ENCODE measurements at places on chromosomes 5 and 9.

GRCh38 chr5:100409660-100410151 is 125.5 kb upstream of the FAM174A start:
- no peak overlapping the region for H3K27ac ChIP-seq
- no peaks in the 10 kb centered on the region for H3K36me3 ChIP-seq
- H3K27me3 ChIP-seq, result no peaks in the 10 kb centered on the region
- H3K4me1 ChIP-seq, result no peaks in the 10 kb centered on the region

- DNase-seq, result no peak
- no peaks in the 10 kb centered on the region for H3K27me3 ChIP-seq
- H3K36me3 ChIP-seq, result no peaks in the 10 kb centered on the region
- no peak overlapping the region for H3K4me3 ChIP-seq
- H3K4me1 ChIP-seq, result no peaks in the 10 kb centered on the region
Observed at GRCh38 chr5:38289457-38289856, 31.1 kb downstream of the EGFLAM start.

DNA sequence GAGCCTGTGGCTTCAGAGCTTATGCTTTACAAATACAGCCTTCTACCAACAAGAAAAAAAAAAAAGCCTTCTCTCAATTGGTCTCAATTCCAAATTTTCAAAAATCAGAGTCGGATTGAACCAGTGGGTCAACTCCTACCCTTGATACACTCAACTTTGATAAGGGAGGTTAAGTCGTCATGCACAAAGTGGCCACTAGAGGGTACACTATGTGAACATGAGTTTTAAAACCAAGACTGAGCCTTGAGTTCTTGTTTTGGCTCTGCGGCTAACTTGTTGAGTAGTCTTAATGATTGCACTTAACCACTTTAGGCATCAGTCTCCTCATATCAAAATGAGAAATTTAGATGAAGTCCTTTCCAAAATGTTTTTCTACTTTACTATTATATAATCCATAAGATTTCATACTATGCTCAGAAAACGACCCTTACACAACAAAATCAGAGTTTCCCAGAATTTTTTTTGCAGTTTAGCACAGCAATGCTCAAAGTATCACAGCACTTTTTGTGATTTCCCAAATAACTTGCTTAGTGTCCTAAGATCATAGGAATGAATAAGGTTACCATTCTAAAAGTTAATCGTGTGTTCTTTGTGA is 92.9 kb upstream of the MTAP start:
- no peak overlapping the region for H3K4me3 ChIP-seq
- H3K27me3 ChIP-seq, result peaks cover 20% of the 10 kb centered on the region
- H3K27ac ChIP-seq, result no peak overlapping the region
- H3K36me3 ChIP-seq, result no peaks in the 10 kb centered on the region
- peak; percentile 23 for DNase-seq

DNA sequence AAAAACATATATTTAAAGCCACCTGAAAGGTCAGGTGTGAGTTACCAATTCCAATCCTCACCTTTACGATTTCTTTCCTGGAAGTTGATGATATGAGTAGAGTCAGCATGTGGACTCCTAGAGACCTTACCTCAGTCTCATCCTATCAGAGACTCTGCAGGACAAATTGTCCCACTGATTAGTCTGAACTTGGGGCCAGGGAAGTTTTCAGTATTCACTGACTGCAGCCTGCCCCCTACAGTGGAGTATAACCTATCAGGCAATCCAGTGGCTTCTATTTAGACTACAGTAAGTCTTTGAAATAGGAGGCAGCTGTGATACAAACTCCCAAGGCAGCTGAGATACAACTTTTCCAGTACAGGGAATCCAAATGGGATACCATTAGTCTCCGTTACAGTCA is 449.4 kb upstream of the CDH10 start:
- no peak overlapping the region for H3K27ac ChIP-seq
- no peaks in the 10 kb centered on the region for H3K27me3 ChIP-seq
- no peak for DNase-seq
- no peak overlapping the region for H3K4me3 ChIP-seq
- no peaks in the 10 kb centered on the region for H3K4me1 ChIP-seq

GRCh38 chr9:110168486-110168885 is 39.5 kb downstream of the C9orf152 start:
- peak overlapping the region; percentile 87 for H3K27ac ChIP-seq
- DNase-seq, result no peak
- H3K4me1 ChIP-seq, result peaks cover 38% of the 10 kb centered on the region
- H3K36me3 ChIP-seq, result peaks cover 58% of the 10 kb centered on the region
- H3K4me3 ChIP-seq, result peak overlapping the region; percentile 52

DNA sequence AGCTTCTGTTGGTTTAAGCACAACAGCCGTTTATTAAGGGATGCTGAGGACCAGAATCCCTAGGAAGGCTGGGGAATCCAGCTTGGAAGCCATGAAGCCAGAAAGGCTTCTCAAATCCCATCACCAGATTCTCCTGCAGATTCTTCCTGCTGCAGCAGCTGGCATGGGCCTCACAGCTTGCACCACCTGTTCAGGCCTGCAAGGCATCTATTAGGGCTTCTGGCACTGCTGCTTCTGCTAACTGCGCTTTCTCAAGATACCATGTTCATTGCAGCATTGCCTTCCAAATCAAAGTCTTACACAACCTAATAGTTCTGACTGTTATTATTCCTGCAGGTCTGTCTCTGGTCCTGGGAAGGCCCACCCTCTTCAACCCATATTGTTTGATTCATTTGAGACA is 51.2 kb upstream of the ZNF366 start:
- no peaks in the 10 kb centered on the region for H3K36me3 ChIP-seq
- H3K4me1 ChIP-seq, result peaks cover 29% of the 10 kb centered on the region
- H3K4me3 ChIP-seq, result no peak overlapping the region
- H3K27me3 ChIP-seq, result peaks cover 22% of the 10 kb centered on the region
- no peak overlapping the region for H3K27ac ChIP-seq
- no peak for DNase-seq

All from stimulated activated naive B cell treated with anti-CD40 and anti-IgM and Interleukin-4, amounts not matched to agents 10 μg/mL and 1 μg/mL and 100 μg/mL, for 72 hours (primary cell).